ENCODE measurements at places on chromosomes 2 and 18.

GRCh38 chr2:112835061-112835501, 1.5 kb downstream of the IL1B start:
- no peak for DNase-seq

DNA sequence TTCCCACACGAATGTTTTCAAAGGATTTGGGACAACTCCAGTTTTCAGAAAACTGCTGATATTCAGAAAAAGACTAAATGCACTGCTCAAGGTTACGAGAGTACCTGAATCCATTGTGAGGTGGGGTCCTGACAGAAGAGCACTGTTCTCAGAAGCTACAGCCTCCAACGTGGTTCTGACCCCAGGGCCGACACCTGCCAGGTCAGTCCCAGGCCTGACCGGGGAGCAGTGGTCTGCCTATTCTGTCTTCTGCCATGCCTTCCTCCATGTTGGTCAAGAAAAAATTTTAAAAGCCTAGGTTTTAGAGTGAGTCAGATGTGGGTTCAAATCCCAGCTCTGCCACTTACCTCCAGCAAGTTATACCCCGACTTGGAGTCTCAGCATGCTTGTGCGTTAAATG, 212.3 kb downstream of the BCL11A start:
- no peak for DNase-seq

DNA sequence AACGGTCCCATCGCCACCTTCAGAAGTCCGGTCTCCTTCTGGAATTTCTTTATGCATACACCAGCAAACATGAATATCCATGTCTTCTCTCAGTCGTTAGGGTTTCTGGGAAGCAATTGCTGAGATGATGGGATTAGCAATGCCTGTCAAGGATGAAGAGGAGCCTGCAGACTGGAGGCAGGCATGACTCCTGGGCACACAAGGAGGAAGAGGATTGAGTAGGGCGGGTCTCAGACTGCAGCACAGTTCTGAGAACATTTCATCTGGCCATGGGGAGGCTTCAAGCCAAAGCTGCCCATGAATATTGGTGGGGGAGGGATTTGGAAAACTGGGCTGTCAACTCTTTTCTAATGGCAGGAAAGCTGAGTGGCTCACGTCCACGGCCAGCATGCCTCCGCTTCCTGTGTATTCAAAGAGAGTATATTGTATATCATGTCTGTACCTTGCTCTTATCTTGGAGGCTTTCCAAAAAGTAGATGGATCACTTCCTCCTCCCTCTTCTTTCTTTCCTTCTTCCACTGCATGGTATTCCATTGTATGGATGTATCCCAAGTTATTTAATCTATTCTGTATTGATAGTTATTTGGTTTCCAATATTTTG, 24.5 kb downstream of the MC2R start:
- no peak for DNase-seq

GRCh38 chr2:152019732-152020131, 79.1 kb downstream of the CACNB4 start:
- no peak for DNase-seq

GRCh38 chr2:218010984-218011652, 8.3 kb upstream of the TNS1 start:
- no peak for DNase-seq
